ENCODE measurements at places on chromosomes 1 and 21.

GRCh38 chr1:219573960-219574359 lies 38.9 kb downstream of the ZC3H11B start:
- DNase-seq = no peak

GRCh38 chr21:45767071-45768006 lies 123.8 kb downstream of the PCBP3 start:
- DNase-seq = no peak

GRCh38 chr1:228372183-228373003 lies 34.2 kb downstream of the TRIM11 start:
- no peak for DNase-seq

- no peak for DNase-seq
Measured at GRCh38 chr1:147046189-147046862, 108.2 kb downstream of the NBPF12 start.

DNA sequence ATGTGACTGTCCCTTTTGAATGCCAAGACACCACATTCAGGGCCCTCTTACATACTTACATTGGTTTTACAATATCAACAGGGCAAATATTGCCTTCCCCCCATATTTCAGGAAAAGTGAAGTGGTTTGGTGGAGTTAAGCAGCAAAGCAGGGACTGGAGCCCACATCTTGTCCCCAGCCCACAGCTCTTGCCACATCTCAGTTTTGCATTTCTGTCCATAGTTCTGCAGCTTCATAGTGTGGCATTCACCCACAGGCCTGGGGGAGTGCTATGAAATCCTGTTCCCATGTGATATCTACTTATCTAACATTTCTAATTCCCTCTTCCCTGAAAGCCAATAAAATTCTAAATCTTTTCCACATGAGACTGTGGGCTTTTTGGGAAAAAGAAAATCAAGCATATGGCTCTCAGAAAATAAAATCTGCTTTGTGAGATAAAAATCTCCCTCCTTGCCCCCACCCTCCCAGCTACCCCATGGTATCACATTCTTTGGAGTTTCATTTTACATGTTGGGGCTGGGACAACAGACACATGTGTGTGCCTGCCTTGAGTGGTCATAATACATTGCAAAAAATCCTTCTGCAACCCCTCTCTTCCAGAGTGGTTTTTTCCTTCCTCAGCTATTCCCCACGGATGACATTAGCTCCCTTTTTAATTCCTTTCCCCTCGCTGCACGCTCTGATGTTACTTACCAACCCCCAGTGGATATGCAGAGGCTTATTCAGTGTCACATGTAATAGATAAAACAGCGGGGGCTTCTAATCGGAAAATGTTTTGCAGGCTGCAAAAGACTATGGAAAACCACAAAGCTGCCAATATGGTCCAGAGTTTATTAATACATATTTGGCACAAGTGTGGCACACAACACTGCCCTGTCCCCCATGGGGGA lies 20.5 kb upstream of the CD2 start:
- no peak for DNase-seq

DNA sequence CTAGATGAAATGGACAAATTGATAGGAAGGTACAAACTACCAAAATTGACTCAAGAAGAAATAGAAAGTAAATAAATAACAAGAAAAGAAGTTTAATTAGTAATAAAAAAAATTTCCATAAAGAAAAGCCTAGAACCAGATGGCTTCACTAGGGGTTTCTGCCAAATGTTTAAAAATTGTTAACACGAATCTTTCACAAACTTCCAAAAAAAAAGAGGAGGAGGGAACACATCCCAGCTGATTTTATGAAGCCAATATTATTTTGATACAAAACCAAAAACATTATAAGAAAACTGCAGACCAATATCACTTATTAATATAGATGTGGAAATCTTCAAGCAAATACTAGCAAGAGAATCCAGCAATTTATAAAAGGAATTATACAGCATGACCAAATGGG lies 89.5 kb downstream of the COLGALT2 start:
- DNase-seq = no peak

- no peak for DNase-seq
Measured at GRCh38 chr1:4132352-4133296, 232.6 kb upstream of the C1orf174 start.

DNA sequence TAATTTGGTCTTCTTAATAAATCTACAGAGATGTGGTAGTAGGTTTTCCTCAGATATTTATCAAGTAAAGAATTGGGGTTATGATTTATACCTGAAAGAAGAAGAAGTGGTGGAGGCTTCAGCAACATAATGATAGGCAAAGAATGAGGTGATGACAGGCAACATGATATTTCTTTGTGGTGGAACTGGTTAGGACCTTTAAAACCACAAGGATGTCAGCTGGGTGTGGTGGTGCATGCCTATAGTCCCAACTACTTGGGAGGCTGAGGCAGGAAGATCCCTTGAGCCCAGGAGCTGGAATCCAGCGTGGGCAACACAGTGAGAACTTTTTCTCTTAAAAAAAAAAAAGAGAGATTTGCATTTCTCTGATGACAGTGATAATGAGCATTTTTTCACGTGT lies 34.1 kb upstream of the COL11A1 start:
- no peak for DNase-seq

- no peak for DNase-seq
Measured at GRCh38 chr1:163068716-163069115, 445 bp upstream of the RGS4 start.

GRCh38 chr1:87334351-87335174 lies 5.9 kb downstream of the LMO4 start:
- DNase-seq = no peak

GRCh38 chr21:29365661-29366265 lies 67.0 kb downstream of the BACH1 start:
- no peak for DNase-seq

- no peak for DNase-seq
Measured at GRCh38 chr1:235127203-235127602, 1.4 kb downstream of the TOMM20 start.

GRCh38 chr1:51193564-51193963 lies 42.5 kb upstream of the RNF11 start:
- no peak for DNase-seq

DNA sequence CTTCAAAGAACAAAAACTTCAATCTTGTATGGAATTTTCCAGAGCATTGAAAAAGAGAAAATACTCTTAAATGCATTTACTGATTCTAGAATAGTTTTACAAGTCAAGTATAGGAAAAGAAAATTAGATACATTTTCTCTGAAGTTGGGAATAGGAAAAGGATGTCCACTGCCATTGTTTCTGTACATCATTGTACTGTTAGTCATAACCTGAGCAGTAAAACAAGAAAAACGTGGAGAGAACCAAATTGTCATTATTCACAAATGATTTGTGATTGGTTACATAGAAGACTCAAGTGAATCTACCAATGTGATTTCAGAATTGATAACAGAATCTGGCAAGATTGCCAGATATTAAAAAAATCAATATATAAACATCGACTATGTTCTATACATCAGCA lies 27.4 kb downstream of the PRKACB start:
- DNase-seq = no peak

DNA sequence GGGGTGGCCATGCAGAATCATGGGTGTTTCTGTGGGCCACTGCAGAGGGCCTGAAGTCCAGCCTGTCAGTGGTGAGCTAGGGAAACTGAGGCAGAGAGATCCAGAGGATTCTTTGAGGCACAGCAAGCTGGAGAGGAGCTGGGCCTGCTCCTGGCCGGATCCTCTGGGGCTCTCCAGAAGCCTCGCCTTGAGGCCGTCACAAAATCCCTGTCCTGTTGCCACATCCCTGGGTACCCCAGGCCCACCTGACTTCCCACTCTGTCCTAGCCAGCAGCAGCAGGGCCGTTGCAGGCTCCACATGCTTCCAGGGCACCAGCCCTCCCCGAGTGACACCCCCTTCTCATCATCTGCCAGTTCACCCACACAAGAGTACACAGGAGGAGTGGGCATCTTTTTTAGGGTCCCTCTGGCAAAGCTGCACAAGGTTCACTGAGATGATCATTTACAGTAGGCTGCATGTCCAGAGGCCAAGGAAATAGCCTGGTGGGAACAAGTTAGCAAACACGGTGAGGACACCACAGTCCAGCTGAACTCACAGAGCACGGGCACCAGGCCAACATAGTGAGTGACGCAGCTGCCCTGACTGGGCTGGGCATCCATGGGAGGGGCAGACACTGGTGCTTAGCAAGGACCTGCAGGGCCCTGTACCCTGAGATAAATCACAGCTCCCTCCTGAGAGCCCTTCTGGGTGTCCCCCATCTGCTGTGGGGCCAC lies 25.1 kb upstream of the TSPEAR start:
- no peak for DNase-seq

DNA sequence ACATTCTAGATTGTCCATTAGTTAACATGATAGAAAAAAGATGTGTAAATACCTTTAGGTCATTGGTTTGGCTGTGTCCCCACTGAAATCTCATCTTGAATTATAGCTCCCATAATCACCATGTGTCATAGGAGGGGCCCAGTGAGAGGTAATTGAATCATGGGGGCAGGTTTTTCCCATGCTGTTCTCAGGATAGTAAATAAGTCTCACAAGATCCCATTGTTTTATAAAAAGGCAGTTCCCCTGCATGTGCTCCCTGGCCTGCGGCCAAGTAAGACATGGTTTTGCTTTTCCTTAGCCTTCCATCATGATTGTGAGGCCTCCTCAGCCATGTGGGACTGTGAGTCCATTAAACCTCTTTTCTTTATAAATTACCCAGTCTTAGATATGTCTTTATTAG lies 32.5 kb upstream of the SLC44A5 start:
- DNase-seq = no peak

- no peak for DNase-seq
Measured at GRCh38 chr1:77133731-77134358, 85.4 kb downstream of the PIGK start.

- no peak for DNase-seq
Measured at GRCh38 chr1:185318431-185319138, 1.5 kb upstream of the IVNS1ABP start.

DNA sequence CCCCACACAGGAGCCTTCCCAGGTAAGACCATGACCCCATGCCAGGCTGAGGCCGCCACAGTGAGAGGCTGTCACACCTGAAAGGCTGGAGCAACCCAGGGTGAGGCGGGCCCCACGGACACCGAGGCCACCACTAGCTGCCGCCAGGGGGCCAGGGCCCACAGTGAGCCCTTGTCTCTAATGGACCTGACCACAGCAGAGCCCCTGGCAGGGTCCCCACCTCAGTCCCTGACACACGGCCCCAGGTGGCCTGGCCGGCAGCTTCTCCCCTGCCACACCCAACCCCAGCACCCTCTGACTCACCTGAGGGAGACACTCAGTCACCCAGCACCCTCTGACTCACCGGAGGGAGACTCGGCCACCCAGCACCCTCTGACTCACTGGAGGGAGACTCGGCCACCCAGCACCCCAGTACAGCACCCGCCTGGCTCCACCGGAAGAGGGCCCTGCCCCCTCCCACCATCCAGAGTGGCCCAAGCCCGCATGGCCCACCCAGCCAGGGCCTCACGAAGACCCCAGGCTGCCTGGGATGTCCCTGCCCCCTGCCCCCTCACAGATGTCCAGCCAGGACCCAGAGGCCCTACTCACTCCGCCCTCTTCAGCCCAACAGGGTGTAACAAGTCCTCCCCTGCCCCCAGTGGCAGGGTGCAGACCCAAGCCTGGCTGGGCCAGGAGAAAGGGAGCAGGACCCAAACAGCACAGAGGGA lies 4.4 kb downstream of the DVL1 start:
- peak; percentile 29 for DNase-seq

- no peak for DNase-seq
Measured at GRCh38 chr21:34520281-34520680, 8.3 kb upstream of the KCNE1 start.

DNA sequence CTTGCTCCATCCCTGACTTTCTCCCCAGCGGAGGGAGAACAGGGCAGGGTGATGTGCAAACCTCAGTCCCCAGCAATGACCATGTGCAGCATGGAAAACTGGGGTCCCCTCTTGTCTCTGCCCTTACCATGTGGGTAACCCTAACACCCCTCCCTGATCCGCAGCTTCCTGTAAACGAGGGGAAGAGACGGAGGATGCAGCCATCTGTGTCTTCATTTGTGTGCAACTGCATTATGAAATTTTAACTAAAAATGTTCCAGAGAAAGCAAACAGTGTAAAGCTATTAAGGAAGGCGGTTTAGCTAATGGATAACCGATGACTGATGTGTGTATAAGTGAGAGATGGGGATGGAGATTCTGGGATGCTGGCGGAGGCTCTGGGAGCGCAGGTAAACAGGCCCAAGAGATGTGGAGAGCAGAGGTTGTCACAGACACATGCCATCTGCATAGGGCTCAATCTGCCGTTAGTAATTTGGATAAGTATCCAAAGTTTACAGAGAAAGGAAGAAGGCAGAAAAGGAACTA lies 206.6 kb downstream of the DSCAM start:
- DNase-seq = no peak

DNA sequence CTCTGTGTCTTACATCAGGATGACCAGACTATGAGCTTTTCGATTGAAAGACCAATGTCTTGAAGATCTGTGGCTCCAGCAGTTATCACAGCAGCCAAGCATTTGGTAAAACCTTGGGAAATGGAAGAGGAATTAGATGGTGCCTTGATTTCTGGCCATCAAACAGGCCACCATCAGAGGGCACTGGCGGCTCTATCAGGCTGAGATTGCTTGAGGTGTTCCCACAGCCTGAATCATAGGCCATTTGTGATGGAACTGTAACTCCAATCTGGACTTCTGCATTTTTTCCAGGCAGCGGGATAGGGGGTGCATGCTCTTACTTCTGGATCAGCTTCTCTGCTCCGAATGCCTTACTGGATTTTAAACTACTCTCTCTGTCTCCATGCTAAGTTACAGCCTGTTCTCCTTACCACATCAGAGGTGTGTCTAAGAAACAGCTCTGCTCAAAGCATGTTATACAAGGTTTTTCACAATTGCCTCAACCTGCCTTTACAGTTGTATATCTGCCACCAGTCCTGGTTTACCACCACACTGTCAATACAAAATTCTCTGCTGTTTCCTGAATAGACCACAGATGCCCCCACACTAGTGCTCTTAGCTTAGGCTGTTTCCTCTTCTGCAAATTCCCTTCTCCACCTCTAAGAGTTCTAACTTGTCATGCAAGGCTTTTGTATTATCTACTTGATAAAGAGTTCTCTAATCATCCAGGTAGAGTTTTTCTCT lies 180.9 kb downstream of the PTGER3 start:
- no peak for DNase-seq

- no peak for DNase-seq
Measured at GRCh38 chr1:48859456-48859855, 82.8 kb upstream of the BEND5 start.

GRCh38 chr21:43825936-43826622 lies 36.7 kb downstream of the RRP1 start:
- no peak for DNase-seq

- DNase-seq = no peak
Measured at GRCh38 chr1:54475357-54475881, 69.2 kb upstream of the SSBP3 start.

DNA sequence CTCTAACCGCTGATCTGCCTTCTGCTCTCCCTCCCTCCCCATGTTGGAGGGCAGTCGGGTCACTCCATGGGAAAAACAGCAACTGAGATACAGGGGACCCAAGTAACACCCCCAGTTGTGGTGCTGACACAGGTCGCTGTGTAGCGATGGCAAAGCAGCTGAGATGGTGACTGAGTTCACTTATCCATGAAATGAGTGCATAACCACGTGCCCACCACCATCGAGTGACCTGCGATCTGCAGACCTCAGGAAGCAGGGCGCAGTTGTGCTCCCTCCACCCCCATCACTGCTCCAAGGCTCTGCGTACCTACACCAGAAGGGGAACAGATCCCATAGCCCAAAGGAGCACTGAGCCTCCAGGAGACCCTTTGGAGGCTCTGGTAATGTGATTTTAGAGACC lies 31.1 kb downstream of the KCNN3 start:
- no peak for DNase-seq

GRCh38 chr1:116508984-116509980 lies 61.5 kb downstream of the CD58 start:
- DNase-seq = no peak

Measured in stimulated activated CD4-positive, alpha-beta T cell treated with anti-CD3 and anti-CD28 coated beads, Interleukin-15, amount 100 ng/mL, for 1 hour (primary cell).